CD4-positive, alpha-beta T cell (primary cell): ENCODE measurements at places on chromosomes 2 and 18. TPM values are rescaled to one million over a fixed set of nuclear protein-coding genes. Genes with fewer than 3 reads are reported as not detected.

GRCh38 chr2:225006730-225007129 lies 35.5 kb downstream of the DOCK10 start:
- DNase-seq = no peak

DNA sequence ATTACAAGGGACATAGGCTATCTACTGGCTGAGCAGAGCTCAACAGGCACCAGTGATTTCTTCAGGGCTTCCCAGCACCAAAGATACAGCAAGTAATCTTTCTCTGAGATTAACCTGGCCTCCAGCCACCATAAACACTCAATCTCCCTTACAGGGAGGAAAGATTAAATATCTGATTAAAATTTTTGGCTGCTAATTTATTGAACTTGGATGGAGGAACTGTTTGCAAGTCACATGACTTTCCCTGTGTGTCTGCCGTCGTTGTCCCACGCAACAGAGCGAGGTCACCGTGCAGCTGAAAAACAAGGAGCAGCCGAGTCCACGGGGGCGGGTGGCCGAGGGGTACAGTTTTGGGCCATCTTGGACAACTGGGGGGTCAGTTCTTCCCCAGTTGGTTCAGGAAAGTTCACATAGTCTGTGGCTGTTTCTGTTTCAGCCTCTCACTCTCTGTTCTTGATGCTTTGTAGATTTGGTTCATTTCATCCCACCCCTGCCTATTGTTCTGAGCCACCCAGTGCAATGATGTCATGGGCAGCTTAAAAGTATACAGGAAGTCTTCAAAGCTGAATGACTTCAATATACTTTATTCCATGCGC lies 186.8 kb upstream of the CTAGE1 start:
- no peak for DNase-seq

DNA sequence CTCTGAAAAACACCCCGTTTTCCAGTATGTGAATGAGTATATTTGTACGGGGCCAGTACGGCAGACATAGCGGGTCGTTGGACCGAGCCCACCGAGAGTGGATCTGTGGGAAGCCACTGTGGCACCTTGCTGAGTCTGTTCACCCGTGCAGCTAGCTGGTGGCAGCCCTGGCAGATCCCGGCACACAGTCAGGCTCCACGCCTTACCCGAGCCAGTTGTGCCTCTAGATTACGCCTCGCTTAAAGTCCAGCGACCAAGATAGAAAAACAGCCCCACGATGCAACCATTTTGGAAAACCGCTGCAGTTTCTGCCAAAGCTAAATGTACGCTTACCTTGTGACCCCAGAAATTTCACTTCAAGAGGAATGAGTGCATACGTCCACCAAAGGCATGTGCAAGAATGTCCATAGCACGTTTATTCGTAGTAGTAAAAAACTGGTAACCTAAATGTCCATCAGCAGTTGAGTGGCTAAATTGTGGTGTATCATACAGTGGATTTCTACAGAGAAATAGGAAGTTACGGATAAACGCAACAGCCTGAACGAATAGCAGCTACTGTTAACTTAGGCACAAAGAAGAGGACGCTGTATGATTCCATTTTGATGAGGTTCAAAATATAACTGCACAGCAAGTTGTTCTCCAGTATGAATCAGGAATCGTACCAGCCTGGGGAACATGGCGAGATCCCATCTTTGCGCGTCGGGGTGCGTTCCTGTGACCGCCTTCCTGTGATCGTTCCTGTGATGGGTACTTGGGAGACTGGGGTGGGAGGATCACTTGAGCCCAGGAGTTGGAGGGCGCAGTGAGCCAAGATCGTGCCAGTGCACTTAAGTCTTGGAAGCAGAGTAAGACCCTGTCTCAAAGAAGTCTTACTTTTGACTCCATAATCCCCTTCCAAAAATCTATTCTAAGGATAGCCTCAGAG lies 688 bp upstream of the WDR33 start:
- DNase-seq = no peak

The CCDC138 gene
- total RNA-seq = 5.8 TPM

GRCh38 chr2:174648896-174649295 lies 51.3 kb upstream of the WIPF1 start:
- no peak for DNase-seq

GRCh38 chr2:67663776-67664175 lies 266.6 kb downstream of the ETAA1 start:
- DNase-seq = no peak

DNA sequence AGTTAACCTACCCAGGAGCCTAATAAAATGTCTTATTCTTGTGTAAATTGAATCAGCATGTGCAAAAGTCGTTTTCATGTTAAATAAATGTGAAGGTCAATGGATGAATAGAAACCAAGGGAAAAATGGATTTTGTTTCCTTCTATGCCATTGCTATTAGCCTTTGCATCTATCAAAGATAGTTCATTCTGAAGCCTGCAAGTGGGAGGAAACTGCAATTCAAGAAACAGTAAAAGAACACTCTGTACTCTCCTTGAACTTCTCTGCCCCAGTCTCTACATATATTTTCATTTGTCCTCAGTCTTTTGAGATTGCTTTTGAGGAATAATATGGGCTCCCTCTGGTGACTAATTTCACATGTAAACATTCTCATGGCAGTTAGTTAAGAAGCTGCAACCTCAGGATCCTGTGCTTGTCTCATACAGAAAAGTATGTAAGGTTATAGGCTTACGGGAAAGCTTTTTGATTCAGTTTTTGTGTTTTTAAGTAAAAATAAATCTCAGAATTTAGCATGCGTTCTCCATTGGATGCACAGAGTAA lies 1590.0 kb upstream of the LRRTM1 start:
- no peak for DNase-seq

The MAP3K19 gene
- total RNA-seq = not detected

DNA sequence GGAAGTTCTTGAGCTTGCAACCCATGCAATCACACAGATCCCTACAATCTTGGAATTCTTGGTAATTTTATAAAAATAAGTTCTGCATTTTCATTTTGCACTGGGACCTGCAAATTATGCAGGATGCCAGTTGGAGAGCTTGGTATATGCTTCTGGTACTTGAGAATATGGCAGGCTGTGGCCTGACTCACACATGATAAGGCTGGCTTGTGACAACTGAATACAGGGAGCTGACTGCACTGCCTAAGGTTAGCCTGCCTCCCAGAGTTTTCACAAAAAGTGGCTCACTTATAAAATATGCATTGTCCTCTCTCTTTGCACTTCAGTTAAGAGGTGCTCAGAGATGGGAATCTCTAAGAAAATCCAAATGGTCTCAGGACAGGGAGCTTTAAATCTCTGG lies 265.5 kb upstream of the KCNJ3 start:
- no peak for DNase-seq

DNA sequence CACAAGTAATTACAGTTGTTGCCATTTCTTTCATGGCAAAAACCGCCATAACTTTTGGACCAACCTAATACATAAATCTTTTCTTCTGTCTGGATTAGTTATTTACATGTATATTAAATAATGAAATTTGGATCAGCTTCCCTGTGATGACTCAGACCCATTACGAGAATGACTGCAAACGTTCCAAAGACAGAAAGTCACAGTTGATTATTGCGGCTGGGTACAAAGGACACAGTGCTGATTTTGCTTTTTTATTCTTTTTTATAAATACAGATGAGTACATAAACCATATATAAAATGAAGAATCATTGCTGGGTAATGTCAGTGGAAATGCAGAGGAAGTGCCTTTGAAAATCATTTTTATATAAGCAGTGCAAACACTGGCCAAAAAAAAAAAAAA lies 126.2 kb downstream of the TWIST2 start:
- no peak for DNase-seq

DNA sequence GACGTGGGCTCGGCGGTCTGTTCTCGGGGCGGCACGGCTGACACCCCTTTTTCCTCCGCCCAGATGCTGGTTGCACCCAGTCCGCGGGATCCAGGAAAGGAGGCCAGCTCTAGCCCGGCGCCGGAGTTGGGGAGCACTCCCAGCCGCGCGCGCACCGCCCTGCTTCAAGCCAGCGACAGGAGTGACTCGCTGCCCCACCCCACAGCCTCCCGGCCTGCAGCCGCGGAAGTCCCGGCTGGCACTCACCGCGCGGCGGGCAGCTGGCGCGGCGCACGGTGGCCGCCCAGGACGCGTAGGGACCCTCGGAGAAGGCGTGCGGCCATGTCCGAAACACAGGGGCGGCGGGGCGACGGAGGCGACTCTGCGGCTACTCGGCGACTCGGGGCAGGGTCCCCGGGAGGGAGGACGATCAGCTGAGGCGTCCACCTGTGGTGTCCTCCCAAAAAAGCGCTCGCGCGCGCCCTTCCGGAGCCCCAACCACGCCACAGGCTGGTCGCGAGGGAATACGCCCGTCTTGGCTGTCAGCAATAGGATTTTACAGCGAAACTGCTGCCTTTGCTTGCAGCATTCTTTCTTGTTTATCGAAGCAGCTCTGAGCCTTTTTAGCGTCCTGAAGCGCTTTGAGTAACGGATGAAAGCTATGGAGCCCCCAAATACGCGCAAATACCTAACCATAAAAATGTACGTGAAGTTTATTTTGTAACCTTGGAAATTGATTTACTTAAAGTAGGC lies at the start of gene ACADL:
Gene ACADL, minus strand, starts transcription at position 507 of the 732 bp plus-strand sequence. Its CDS starts 184 bp downstream, at position 323.
- DNase-seq = peak; percentile 8

The ZNF532 gene
- total RNA-seq = 9.8 TPM

The VWA3B gene
- not detected for total RNA-seq

DNA sequence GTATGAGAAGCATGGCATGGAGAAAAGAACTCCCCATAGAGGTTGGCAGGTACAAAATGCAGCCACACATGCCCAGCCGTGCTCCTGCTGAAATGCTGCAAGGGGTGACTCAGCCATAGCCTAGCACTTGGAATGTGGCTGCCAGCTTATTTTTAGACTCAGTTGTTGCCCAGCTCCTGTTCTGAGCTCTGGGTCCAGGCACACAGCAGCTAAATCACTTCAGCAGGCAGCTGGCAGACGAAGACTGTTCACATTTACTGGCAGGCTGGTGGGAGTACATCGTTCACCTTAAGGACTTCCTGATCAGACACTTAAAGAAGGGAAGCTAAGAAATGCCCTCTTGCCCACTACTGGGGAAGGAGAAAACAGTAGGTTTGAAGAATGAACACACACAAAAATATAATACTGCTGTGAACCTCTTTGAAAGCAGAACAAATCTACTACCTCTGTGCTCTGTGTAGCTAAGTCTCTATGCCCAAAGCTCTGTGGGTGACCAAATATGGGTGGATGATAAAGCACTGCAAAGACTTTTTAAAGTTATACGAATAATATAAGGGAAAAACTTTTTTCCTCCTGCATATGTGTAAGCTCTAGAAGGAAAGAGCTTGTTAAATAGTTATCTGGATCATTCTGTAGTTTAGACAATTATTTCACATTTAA lies 146.1 kb downstream of the LNPK start:
- DNase-seq = no peak

DNA sequence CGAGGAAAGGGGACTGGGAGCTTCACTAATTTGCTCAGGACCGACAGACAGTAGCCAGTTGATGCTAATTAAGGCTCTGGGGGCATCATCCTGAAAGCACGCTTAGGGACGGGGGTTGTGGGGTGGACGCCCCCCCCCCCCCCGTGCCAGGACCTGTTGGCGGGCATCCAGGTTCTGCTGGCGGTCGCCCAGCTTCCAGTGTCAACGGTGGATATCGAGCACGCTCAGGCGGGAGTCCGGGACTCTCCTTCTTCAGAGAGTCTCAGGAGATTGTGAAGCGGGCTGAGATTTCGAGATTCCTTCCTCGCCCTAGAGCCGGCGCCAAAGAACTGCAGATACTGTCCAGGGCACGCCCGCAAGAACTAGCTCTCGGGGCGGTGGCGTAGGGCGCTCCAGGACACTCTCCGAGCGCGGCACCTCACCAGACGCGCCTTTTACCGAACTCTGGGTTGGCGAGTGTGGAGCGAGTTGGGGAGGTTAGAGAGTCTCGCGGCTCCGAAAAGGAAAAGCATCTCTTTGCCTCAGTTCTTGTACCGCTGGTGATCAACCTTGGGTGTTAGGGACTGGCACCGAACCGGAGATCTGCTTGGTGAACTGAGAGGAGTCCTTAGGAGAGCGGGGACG lies 5.6 kb downstream of the RAX start:
- no peak for DNase-seq

The REG1A gene
- not detected for total RNA-seq

The COLEC12 gene
- not detected for total RNA-seq

The ITGA4 gene
- 79.4 TPM for total RNA-seq

The NEDD4L gene
- 13.7 TPM for total RNA-seq

The FBLN7 gene
- total RNA-seq = 27.2 TPM

- DNase-seq = no peak
Observed at GRCh38 chr2:54520687-54521086, 64.6 kb downstream of the SPTBN1 start.

GRCh38 chr2:46549166-46549844 lies 69.9 kb downstream of the TMEM247 start:
- DNase-seq = no peak

- no peak for DNase-seq
Observed at GRCh38 chr2:156311976-156312375, 20.5 kb downstream of the NR4A2 start.

DNA sequence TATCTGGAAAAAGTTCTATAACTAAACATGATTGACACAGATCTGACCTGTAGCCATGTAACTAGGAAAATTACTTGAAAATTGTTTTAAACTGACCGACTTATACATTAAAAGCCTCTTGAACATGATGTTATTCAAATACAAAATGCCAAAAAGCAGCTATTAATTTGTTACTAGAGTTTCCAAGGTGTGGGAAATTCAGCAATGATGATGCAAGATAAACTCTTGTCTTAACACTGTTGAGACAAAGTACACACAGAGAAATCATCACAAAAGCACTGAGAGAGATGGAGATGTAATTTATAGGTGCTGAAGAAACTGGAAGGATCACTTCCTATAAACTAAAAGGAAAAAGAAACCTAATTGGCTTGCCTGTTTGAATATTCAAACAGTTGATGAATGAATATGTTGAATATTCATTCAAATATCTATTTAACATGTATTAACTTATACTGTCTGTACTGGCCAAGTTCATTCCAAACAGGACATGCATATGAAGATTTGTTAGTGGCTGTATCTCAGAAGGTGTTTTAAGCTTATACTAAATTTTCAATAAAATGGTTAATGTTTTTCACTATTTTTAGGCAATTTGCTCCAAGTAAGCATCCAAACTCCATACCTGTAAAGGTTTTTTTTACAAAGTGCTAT lies 34.6 kb upstream of the WDR75 start:
- DNase-seq = no peak

GRCh38 chr2:224937887-224938286 lies 104.4 kb downstream of the DOCK10 start:
- DNase-seq = no peak

The IL1A gene
- total RNA-seq = not detected

The TWSG1 gene
- 2.8 TPM for total RNA-seq
